ENCODE measurements at places on chromosomes 2 and 18. TPM values are rescaled to one million over a fixed set of nuclear protein-coding genes. Genes with fewer than 3 reads are reported as not detected.

UNC80 gene
- 2.6 TPM for total RNA-seq

DNA sequence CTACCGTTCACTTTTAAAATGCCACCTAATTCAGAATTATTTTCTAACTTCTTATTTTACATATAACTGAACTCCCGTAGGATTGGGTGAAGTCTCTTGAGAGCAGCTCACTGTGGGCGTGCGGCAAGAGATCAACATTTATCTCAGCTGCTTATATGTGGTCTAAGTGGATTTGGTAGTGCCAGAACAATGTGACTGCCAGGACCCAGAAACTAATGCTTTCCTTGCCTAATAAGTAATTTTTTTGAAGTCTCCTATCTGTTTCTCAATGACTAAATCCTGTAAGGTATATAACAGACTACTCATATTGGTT lies 11.2 kb upstream of the NFE2L2 start:
- H3K4me3 ChIP-seq: no peak overlapping the region
- peaks cover 36% of the 10 kb centered on the region for H3K4me1 ChIP-seq
- no peak for DNase-seq
- no peaks in the 10 kb centered on the region for H3K27me3 ChIP-seq
- H3K27ac ChIP-seq: peak overlapping the region; percentile 71

SOS1 gene
- total RNA-seq: 55.9 TPM

DNA sequence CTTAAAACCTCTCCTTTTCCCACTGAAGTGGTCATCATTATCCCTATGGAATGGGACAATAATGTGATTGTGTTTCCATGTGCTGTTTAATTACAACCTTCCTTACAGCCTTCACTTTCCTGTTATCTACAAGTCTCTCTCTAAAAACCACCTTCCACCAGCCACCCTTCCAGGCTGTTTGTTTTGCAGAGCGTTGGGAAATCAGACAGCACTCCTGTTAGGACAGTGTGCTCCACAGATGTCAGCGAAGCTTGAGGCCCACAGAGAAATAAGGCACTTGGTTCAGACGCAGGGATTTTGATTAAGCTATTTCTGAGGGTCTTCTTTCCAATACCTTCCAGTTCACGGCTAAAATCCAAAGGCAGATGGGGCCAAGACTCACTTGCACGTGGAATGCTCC lies 32.3 kb upstream of the ASPRV1 start:
- no peaks in the 10 kb centered on the region for H3K36me3 ChIP-seq
- no peaks in the 10 kb centered on the region for H3K4me1 ChIP-seq
- peak; percentile 38 for DNase-seq
- H3K27me3 ChIP-seq: no peaks in the 10 kb centered on the region
- no peak overlapping the region for H3K27ac ChIP-seq
- no peak overlapping the region for H3K4me3 ChIP-seq

RGPD4 gene
- not detected for total RNA-seq

DNA sequence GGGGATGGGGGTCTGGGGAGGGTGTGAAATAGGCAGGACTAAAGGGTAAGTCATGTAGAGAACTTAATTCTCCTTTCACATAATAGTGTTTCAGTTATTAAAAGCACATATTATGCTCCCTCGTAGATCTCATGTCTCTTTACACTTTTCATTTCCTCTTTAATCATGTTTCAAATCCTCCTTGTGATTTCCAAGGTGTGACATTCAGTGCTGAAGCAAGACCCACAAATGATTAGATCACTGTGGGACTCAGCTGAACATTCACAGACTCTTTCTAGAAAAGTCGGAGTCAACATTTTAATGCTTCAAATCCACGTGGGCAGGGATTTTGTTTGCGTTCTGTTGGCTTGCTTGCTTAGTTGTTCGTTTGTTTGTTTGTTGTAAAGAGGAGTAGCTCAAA lies 34.7 kb upstream of the CALCRL start:
- H3K36me3 ChIP-seq: no peaks in the 10 kb centered on the region
- DNase-seq: no peak
- no peaks in the 10 kb centered on the region for H3K4me1 ChIP-seq
- H3K27ac ChIP-seq: no peak overlapping the region

PFN4 gene
- total RNA-seq: 2.0 TPM

UGT1A7 gene
- not detected for total RNA-seq

GRCh38 chr2:111042772-111043771 lies 77.6 kb upstream of the BCL2L11 start:
- H3K36me3 ChIP-seq: no peaks in the 10 kb centered on the region
- peaks cover 4% of the 10 kb centered on the region for H3K4me1 ChIP-seq
- no peak overlapping the region for H3K27ac ChIP-seq
- no peak for DNase-seq
- no peaks in the 10 kb centered on the region for H3K27me3 ChIP-seq

GRCh38 chr2:26235089-26235488 lies 9.3 kb downstream of the HADHA start:
- H3K36me3 ChIP-seq: peaks cover 60% of the 10 kb centered on the region
- no peak overlapping the region for H3K27ac ChIP-seq
- no peaks in the 10 kb centered on the region for H3K27me3 ChIP-seq
- no peak for DNase-seq

GRCh38 chr2:60267122-60267521 lies 286.3 kb downstream of the BCL11A start:
- H3K4me3 ChIP-seq: no peak overlapping the region
- no peaks in the 10 kb centered on the region for H3K36me3 ChIP-seq
- H3K4me1 ChIP-seq: no peaks in the 10 kb centered on the region
- no peak overlapping the region for H3K27ac ChIP-seq
- no peak for DNase-seq

GRCh38 chr18:60215432-60215831 lies 157.1 kb downstream of the MC4R start:
- no peaks in the 10 kb centered on the region for H3K27me3 ChIP-seq
- no peak overlapping the region for H3K27ac ChIP-seq
- no peaks in the 10 kb centered on the region for H3K4me1 ChIP-seq
- no peak for DNase-seq
- no peaks in the 10 kb centered on the region for H3K36me3 ChIP-seq
- H3K4me3 ChIP-seq: no peak overlapping the region

PAX8 gene
- 1,318 TPM for total RNA-seq

UGT1A5 gene
- 1.8 TPM for total RNA-seq

DNA sequence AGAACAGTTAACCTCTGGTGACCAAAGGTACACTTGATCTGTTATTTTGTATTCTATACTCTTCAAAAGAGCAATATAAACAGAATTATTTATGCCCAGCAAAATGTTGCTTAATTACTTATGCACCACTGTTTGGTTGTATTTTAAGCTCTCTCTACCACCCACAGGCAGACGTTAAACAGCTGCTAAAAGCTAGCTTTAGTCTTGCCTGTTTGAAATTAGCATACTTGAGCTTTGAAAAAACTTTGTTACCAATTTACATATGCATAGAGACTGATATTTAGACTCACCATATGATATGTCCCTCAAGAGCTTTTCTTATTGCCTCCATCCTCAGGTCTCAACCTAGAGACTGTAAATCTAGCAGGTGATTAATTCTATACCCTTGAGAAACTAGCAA lies 426.9 kb downstream of the NR4A2 start:
- no peaks in the 10 kb centered on the region for H3K36me3 ChIP-seq
- H3K4me1 ChIP-seq: no peaks in the 10 kb centered on the region
- no peaks in the 10 kb centered on the region for H3K27me3 ChIP-seq

STAMBP gene
- 32.0 TPM for total RNA-seq

DNA sequence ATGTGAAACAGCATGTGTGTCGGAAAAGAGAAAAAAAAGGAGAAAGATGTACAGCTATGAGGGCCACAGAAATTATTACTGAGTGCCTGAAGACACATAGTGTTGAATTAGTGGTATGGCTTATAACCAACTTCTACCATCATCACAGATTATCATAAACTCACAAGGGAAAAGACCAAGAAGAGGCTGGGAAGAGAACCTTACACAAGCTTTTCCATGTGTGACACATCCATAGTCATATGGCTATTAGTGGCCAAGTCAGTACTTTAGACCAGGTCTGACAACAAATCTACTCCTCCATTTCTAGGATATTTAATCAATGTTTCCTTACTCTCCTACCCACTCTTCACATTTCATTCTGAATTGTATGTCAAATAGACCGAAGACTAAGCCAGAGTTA lies 3.5 kb upstream of the GALNT5 start:
- no peak for DNase-seq
- no peak overlapping the region for H3K27ac ChIP-seq
- H3K27me3 ChIP-seq: no peaks in the 10 kb centered on the region
- H3K36me3 ChIP-seq: no peaks in the 10 kb centered on the region

C1GALT1C1L gene
- total RNA-seq: 1.8 TPM

ZNF385B gene
- 2.3 TPM for total RNA-seq

- H3K4me3 ChIP-seq: no peak overlapping the region
- H3K36me3 ChIP-seq: no peaks in the 10 kb centered on the region
- no peak overlapping the region for H3K27ac ChIP-seq
These were observed 85.9 kb upstream of the CCBE1 start for GRCh38 chr18:59783138-59783537.

DNA sequence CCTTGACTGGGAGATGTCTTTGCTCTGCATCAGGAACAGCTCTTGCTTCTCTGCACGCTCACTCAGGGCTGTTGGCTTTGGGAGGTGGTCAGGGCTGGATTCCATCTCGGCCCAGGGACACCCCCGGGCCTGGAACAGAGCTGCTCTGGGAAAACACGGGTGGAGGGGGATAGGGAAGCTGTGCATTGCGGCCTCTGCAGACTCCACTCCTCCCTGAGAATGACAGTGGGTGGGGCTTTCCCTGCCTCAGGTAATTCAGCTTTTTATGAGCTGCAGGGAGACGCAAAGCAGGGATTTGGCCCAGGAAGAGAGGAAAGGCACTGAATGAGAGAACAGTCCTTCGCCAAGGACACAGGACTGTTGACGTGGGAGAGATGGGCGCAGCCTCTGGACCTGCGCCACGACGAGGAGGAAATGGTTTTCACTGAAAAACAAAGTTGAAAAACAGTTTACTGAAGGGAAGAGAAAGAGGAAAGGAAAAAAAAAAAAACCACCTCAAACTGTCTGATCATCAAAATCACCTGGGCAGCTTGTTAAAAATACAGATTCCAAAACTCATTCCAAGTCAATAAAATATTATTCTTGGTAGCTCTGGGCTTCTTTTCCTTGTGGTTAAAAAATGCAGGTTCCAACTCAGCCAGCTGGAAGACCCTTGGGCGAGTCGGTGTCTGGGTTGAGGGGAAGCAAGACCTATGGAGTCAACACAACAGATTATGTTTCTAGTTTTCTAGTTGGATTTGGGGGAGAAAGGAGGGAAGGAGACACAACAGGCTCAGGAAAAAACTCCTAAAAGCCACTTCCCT lies 194.0 kb downstream of the ZFP36L2 start:
- H3K27me3 ChIP-seq: no peaks in the 10 kb centered on the region
- no peak overlapping the region for H3K4me3 ChIP-seq
- H3K36me3 ChIP-seq: no peaks in the 10 kb centered on the region
- peak overlapping the region; percentile 68 for H3K27ac ChIP-seq

- no peak overlapping the region for H3K4me3 ChIP-seq
- no peak for DNase-seq
- H3K27me3 ChIP-seq: no peaks in the 10 kb centered on the region
- no peak overlapping the region for H3K27ac ChIP-seq
- no peaks in the 10 kb centered on the region for H3K36me3 ChIP-seq
These were observed 481.7 kb downstream of the TGIF1 start for GRCh38 chr18:3931542-3932112.

GRCh38 chr2:108325756-108326155 lies 37.1 kb downstream of the SULT1C2 start:
- no peak for DNase-seq
- H3K27ac ChIP-seq: no peak overlapping the region
- no peak overlapping the region for H3K4me3 ChIP-seq
- no peaks in the 10 kb centered on the region for H3K27me3 ChIP-seq
- H3K36me3 ChIP-seq: no peaks in the 10 kb centered on the region
- no peaks in the 10 kb centered on the region for H3K4me1 ChIP-seq

DNA sequence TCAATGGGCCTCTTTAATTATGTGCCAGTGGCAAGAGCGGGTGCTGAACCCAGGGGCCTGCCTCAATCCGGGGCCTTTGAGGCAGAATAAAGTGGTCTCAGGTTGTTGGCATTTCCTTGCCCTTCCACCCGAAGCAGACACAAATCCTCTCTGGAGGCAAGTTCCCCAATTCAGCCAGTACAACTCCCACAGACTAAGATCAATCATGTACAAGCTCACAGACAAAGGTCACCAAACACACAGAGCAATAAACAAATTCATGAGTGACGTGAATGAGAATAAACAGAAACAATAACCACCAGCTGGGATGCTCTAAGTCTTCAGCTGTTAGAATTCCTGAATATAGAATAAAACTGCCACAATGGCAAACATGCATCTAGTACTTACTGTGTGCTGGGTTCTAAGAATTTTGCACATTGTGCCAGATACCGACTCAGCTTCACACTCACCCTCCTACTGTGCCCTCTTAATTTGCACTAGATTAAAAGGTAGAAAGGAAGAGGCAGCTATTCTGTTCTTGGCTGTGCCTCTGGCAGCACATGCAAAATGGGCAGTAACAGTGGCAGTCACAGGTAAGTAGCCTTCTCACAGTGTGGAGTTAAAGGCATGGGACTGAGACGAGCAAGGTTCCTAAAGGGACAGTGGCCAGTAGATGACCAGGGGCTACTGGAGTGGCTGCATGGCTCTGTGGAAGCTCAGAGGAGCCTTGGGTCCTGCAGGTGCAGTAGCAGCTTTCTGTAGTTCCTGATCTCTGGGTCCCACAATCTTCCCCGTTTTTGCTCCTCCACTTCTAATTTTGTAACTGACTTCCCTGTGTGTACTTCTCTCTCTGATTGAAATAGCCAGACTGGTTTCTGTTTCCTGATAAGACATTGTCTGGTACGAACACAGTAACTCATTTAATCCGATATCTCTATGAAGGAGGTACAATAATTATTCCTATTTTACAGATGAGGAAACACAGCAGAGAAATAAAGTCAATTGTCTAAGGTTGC lies 34.6 kb upstream of the IL1B start:
- H3K4me3 ChIP-seq: no peak overlapping the region
- no peaks in the 10 kb centered on the region for H3K27me3 ChIP-seq
- no peak overlapping the region for H3K27ac ChIP-seq
- H3K4me1 ChIP-seq: peaks cover 6% of the 10 kb centered on the region
- DNase-seq: no peak

ANKRD29 gene
- 4.3 TPM for total RNA-seq

GALNT13 gene
- total RNA-seq: 0.13 TPM

DNA sequence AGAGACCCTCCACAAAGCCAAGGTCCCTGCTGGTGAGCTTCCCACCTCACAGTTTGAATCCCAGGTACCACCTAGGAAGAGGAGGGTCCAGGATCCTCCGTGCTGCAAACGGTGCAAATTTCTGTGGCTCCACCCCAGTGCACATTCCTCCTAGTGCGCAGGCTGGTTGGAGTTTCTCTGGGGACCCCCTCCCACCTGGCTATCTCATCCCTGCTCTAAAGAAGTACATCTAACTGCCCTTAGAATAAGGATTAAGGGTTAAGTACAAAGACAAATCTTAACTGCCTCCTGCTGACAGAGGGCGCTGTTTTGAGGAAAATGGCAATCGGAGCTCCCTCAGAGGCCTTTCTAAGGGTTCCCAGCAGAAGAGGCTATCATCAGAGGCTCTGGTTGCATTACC lies 109.6 kb upstream of the FSIP2 start:
- H3K4me1 ChIP-seq: no peaks in the 10 kb centered on the region
- DNase-seq: no peak
- no peak overlapping the region for H3K27ac ChIP-seq
- H3K36me3 ChIP-seq: no peaks in the 10 kb centered on the region
